Stimulated activated CD8-positive, alpha-beta memory T cell treated with anti-CD3 and anti-CD28 coated beads, Interleukin-4, amount 100 ng/mL, for 1 hour (primary cell): ENCODE measurements at places on chromosomes 4 and X.

DNA sequence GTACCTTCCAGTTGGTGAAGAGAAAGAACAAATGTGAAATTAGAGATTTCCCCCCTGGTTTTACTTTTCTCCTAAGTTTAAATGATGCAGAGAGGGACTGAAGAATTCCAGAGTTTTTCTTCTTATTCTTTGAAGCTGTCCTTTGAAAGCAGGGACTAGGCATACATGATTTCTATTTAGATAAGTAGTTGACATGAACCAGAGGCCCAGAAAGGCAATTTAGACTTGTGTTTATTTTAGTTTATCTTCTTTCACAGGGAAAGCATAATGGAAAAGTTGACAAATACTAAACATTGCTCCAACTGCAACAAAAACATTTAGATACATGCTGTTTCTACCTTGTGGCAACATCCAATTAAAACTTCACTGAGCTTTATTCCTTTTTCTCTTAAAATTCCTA lies 32.0 kb downstream of the PTPN13 start:
- no peak for DNase-seq

DNA sequence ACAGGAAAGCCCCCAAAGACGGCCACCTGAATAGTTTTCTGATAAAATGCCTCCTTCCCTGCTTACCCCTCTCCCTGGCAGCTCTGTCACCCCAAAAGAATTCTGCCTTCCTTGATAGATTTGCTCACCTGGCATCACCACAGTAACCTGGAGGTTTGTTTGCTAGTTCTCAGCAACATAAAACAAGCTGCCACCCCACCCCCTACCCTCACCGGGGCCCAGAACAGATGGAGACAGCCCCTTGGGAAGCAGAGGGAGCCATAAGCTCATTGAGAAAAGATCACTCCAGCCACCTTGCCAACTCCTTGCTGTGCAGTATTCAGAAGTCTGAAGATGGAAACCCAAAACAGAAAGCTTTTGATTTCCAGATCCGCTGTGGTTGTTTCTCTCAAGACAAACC lies 108.6 kb downstream of the DHX15 start:
- DNase-seq = no peak

GRCh38 chr4:118954246-118954645 lies 65.6 kb downstream of the SYNPO2 start:
- no peak for DNase-seq

DNA sequence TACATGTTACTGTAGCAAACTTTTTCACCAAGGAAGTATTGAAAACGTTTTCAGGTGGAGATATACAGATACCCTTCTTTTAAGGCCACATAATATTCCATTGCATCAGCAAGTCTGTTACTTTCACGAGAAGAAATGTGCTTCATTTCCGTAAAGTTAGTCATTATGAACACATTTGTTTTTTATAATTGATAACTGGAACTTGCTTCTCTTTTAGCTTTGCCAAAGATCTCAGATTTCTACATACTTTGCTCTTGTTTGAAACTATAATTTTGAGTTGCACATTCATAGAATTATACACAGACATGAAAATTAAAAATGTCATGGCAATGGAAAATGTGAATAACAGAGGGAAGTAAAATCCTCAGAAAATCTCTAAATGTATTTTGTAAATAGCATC lies 128.7 kb upstream of the GIMD1 start:
- no peak for DNase-seq

DNA sequence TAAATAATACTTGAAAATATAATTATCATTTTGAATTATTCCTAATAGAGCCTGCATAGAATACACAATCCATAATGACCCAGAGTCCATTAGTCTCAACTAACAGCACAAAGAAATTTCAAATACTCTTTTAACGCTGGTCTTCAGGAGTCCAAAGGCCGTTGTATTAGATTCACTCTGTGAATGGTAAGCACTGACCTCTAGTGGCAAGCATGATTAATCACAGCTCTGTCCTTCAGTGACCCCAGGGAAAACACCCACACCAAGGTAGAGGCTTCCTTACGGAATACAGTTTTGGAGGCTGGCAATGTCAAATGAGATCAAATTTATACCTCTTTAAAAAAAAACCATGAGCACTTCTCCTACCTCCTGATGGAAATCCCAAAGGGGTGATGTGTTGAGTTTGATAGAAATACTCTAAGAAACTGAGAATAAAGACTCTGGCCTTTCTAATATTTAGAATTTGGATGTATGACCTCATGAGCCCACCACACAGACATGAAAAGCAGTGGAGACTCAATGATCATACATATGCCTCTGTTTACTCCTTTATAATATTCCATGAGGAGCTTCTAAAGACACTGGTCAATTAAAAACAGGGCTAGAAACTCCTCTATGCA lies 147.2 kb upstream of the DKK2 start:
- DNase-seq = no peak

- no peak for DNase-seq
Observed at GRCh38 chr4:104470770-104471169, 23.9 kb downstream of the CXXC4 start.

GRCh38 chrX:19746919-19747651 lies 140.3 kb downstream of the SH3KBP1 start:
- no peak for DNase-seq

DNA sequence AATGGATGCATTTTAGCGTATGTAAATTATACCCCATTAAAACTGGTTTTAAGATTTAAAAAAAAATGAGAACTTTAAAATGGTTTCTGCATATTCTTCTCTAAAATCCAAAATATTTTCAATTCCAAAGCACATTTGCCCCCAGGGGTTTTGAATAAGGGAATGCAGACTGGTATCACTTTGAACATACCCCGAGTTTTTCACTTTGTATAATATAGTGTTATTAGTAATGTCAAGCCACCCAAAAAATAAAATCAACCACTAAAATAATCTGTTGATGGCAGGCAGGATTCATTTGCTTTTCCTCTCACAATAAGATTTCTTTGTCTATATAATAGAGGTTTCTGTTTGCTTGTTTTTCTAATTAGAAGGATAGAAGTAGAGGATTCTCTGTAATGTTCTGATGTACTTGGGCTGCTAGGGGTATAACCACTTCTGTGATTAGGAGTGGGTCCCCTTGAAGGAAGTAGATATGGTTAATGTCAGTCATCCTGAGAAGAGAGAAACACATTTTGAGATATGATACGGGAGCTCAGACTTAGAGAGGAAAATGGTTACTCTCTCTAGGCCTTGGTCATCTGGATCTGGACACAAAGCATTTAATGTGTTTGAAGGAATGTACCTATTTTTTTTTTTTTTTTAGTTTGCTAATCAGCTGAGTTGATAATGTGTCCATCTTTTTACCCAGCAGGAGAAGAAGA lies 9.3 kb upstream of the LIN54 start:
- no peak for DNase-seq

- no peak for DNase-seq
Observed at GRCh38 chr4:179626687-179627086, 2184.4 kb upstream of the AGA start.

- no peak for DNase-seq
Observed at GRCh38 chrX:57667010-57667409, 13.1 kb downstream of the NLRP2B start.

GRCh38 chr4:69707807-69708206 lies 52.6 kb downstream of the SULT1B1 start:
- no peak for DNase-seq
